ENCODE measurements at places on chromosomes 1 and 21.

- DNase-seq: no peak
Measured at GRCh38 chr21:14817311-14817710, 247.5 kb downstream of the NRIP1 start.

DNA sequence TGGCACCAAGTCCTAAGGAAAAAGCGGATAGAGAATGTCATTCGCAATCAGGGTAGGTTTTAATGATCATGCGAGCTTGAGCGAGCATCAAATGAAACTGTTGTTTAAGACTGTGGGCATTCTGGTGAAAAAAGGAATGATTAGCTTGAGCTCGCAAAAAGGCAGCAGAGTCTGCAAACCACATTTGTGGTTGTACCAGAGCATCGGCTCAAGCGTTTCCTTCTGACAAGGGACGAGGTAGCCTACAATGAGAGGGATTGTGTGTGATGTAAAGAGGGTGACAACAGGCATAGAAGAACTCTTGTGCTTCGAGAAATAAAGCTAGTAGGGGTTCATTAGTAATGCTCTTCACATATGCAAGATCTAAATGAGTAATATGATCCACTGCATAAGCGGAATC is 11.1 kb upstream of the CD48 start:
- no peak for DNase-seq

DNA sequence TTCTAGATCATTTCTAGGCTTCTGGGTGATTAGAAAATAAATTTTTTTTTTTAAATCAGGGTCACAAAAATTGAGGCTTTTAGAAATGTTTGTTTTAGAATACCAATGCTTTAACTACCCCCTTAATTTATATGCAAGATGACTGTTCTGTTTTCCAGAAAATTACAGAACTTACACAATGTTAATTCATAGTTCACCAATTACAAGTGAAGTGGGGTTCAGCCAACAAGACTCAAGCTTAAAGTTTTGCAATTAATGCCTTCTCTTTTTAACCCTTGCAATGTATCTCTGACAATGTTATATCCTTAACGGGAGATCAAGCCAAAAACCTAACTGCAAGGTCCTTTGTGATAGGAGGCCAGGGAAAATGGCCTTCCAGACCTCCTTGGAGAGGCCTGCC is 5.6 kb downstream of the PRELP start:
- no peak for DNase-seq

DNA sequence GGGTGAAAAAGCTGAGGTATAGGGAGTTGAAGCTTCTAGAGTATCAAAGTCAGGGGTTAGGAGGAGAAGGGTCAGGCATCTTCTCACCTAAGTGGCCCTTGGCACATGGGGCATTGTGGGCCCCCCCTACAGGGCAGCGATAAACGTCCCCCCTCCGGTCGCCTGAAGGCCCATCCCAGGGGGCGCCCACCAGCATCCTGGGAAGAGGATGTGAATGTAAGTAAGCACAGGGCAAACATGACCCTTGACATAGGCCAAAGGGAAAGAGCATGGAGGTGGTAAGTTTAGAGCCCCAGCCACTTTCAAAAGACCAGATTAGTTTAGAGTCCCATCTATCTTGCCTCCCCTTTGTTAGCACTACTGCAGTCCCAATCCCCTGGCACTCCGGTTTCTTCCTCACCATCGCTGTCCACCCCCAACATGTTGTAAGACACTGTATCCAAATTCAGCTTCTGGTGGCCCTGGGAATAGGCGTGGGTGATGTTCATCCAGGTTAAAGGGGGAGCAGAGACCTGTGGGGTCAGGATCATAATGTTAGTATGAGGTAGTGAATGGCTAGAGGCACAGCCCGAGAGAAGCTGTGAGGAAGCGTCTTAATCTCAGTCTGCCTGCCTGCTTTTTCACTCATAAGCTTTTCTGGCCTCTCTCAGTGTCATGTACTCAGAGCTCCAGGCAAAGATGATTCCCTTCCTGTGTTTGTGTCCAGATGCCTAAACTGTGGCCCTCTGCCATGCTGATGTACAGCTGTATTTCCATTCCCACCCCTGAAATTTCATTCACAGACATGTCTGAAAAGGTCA is 2.7 kb downstream of the ITGA10 start:
- no peak for DNase-seq

DNA sequence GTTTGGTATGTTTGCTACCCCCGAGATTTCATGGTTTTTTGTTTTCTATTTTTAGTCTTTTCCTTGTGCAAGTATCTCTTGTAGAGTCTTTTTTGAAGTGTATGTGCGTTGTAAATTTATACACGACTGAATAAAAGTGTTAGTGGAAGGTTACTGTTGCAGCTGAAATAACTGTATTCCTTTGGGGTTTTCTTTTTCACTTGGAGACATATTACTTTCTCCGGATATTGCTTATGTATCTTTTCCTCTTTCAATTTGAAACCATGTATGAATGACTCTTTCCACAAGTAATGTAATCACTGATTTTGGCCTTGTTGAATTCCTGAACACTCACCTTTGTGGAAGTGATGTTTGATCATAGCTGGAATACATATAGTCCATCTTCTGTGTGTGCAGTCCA is 956 bp downstream of the URB2 start:
- no peak for DNase-seq

DNA sequence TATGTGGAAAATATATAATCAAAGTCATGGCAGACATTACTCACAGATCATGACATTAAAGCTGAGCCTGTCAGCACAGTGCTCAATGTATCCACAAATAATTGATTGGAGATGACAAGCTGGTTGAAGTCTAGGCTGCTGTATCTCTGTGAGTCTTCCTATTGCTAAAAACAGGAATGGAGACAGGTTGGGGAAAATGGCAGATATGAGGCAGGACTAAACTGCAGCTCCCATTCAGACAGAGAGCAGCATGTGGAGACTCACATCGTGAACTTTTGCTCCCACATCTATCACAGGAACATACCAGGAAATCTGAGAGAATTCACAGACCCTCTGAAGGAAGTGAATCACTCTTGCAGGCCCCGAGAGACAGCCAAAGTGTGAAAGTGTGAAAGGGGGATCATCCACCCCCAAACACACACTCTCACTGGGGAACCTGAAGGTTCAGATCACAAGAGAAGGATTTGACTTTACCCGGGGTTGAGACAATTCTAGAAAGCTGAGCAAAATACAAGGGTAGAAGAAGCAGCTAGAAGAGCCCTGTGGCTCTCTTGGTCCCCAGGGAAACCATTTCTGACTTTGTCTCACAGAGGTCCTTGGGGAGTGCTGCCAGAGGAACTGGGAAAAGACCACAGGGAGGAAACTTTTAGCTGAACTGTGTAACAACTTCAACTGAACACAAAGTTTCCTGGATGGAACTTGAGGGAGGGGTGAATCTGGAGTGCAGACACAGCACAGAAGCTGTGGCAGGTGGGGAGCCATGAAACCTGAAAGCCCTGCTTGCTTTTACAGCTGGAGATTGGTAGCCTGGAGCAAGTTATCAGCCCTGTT is 173.4 kb downstream of the S1PR1 start:
- DNase-seq: no peak

GRCh38 chr1:241593186-241593585 is 47.0 kb downstream of the CHML start:
- no peak for DNase-seq

- DNase-seq: no peak
Measured at GRCh38 chr1:55848906-55849305, 633.7 kb upstream of the USP24 start.

DNA sequence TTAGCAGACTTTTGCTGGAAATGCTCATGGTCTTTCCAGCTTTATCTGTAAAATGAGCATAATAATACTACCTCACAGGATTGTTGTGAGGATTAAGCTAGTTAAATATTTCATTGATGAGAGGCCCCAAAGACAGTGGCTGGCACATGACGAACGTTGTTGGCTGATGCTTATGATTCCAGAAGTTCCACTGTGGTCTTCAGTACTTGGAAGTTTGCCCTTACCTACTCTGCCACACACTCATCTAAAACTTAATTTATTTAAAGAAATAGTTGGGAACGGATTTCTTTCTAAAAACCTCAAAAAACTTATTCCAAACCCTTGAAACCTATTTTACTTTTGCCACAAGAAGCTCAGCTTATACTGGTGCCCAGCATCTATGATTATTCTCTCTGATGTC is 170.7 kb downstream of the DHRS3 start:
- no peak for DNase-seq

DNA sequence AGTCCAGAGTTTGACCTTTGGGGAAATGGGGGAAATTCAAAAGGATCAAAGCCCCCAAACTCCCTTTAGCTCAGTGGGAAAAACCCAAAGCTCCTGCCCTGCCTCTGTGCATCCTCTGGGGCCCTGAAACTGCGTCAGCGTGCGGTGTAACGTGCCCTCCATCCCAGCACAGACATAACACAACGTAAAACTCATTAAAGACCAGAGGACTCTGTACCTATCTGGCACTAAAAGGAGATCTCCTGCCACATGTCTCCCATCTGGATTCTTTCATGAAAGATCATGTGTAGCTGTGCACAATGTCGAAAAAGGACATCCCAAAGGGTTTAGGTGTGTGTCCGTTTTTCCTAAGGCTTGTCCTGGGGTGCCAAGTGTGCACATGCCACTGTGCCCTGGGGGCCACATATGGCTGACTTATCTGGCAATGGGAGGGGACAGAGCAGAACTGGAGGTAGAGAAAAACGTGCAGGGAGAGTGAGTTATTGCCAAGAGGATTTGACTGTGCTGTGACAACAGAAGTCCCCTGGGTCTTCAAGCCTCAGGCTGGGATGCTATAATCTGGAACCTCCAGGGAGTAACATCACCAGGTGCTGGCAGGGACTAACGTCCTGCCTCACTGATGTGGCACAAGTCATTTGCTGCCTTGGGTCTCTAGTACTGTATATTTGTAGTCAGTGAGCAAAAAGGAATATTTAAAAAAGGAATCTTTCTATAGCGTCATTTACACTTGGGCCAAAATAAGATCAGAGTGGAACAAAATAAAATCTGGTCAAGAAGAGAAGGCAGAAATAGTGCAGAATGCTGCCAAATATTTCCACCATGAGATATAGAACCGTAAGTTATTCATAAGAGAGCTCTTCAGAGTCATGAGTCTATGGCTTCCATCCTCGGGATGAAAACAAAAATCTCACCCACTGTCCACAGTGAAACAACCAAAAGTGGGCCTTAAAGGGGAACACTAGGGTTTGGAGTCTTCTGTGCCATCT is 52.3 kb downstream of the ITPKB start:
- no peak for DNase-seq

GRCh38 chr1:28266920-28267322 is 7.6 kb downstream of the SESN2 start:
- DNase-seq: no peak

GRCh38 chr1:47340227-47340626 is 6.6 kb downstream of the CMPK1 start:
- no peak for DNase-seq

DNA sequence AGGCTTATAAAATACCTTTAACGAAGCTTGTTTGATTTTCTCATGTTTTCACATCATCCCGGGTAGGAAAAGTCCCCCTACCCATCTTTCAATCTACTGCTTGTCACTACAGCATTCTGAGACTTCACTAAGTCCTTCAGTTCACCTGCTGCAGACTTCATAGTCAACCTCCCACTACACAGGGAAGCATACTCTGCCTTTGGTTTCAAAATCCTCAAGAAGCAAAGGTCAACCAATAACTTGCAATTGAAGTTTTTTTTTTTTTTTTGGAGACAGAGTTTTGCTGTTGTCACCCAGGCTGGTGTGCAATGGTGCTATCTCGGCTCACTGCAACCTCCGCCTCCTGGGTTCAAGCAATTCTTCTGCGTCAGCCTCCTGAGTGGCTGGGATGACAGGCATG is 4.7 kb upstream of the PTPN22 start:
- DNase-seq: no peak

DNA sequence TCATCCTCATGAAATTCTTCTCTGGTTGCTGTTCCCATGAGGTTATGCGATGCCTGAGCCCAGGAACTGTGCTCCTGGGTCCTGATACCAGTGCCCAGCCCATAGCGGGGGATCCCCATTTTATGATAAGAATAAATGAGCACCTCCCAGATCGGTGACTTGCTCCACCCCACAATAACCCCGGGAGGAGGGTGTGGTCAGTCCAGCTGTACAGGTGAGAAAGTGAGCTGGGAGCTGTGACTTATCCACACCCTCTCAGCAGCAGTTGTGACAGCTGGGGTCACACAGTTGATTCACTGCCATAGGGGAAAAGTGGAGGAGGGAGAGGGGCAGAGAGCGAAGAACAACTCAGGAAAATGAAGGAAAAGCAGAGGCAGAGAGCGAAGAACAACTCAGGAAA is 33.4 kb downstream of the OR2G3 start:
- no peak for DNase-seq

DNA sequence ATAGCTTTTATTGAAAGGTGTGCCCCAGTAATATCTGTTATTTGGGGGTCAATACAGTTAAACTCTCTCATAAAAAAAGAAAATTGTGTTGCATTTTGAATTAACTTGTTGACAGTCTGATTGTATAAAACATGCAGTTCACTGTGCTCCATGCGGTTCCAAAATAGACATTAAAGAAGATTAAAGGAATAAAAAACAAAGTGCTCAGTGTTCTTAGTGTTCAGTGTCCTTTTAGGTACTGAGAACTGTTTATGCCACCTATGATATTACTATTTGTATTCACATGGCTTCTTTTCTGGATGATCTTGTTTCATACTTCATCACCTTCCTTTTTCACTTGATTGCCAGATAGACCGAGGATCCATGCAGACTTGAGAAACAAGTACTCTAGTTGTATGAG is 15.3 kb upstream of the SGIP1 start:
- DNase-seq: no peak

GRCh38 chr21:32403201-32403777 is 9.2 kb upstream of the EVA1C start:
- DNase-seq: no peak

- DNase-seq: no peak
Measured at GRCh38 chr1:221478050-221478949, 263.6 kb downstream of the DUSP10 start.

GRCh38 chr1:34851431-34852105 is 8.0 kb downstream of the SMIM12 start:
- DNase-seq: no peak

GRCh38 chr1:247347477-247348222 is 16.0 kb upstream of the ZNF496 start:
- DNase-seq: no peak

- no peak for DNase-seq
Measured at GRCh38 chr1:227782226-227782625, 33.2 kb upstream of the PRSS38 start.

- DNase-seq: no peak
Measured at GRCh38 chr1:163928069-163928468, 606.3 kb downstream of the NUF2 start.

DNA sequence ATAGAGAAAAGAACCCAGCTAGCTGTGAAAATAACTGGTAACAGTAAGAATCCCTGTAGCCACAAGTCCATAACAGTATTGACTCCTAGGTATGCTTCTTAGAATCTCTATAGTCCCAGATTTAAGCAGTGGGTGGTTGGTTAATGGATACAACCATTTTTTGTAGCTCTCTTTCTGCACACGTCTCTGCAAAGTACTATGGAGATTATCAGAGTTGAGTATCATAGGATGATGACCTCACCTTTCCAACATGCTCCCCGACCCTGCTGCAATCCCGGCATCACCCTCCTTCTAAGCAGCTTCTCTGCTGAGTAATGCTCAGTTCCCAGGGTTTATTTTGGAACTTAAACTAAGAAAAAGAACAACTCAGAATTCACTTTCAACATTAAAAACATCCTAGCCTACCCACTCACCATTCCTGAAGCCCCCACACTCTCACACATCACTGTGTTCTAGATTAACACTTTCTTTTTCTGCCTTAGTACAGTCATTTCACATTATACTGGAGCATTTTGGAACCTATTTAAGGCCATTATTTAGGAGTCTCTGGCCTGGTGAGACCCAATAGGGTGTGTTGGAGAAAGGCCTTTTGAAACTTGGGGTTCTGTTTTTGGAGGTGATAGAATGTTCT is 2.7 kb downstream of the MLLT11 start:
- DNase-seq: no peak

GRCh38 chr1:9289090-9289534 is 3.6 kb upstream of the SPSB1 start:
- no peak for DNase-seq

Measured in esophagus squamous epithelium (tissue), 5 donors.